ENCODE measurements at places on chromosomes 7 and 10.

- H3K4me3 ChIP-seq: no peak overlapping the region
- no peak for DNase-seq
- H3K27ac ChIP-seq: no peak overlapping the region
- no peaks in the 10 kb centered on the region for H3K4me1 ChIP-seq
These were observed 111.9 kb downstream of the GPAM start for GRCh38 chr10:112071596-112072133.

DNA sequence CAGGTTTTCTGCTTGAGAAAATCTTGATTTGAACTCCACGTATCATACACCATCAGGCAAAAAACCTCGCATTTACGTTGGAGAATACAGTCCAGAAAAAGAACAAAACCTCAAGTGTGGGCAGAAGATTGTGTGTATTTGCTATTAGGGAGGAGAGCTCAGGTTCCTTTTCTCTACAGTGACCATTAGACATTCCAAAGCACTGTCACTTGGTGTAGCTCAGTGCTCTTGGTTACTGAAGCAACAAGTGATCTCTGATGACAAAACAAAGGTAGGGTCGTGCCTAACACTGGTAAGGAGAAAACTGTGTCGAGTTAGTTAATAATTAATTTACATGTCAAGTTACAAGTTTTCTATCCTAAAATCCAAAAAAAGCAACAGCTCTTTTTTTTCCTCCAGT lies 72.6 kb downstream of the C1GALT1 start:
- no peak overlapping the region for H3K27ac ChIP-seq
- no peak for DNase-seq
- H3K4me3 ChIP-seq: no peak overlapping the region
- peaks cover 23% of the 10 kb centered on the region for H3K36me3 ChIP-seq
- H3K27me3 ChIP-seq: no peaks in the 10 kb centered on the region

GRCh38 chr10:78600740-78601139 lies 468.0 kb upstream of the ZMIZ1 start:
- H3K27ac ChIP-seq: no peak overlapping the region
- peaks cover 9% of the 10 kb centered on the region for H3K4me1 ChIP-seq
- DNase-seq: no peak
- peaks cover 5% of the 10 kb centered on the region for H3K27me3 ChIP-seq
- H3K4me3 ChIP-seq: no peak overlapping the region

DNA sequence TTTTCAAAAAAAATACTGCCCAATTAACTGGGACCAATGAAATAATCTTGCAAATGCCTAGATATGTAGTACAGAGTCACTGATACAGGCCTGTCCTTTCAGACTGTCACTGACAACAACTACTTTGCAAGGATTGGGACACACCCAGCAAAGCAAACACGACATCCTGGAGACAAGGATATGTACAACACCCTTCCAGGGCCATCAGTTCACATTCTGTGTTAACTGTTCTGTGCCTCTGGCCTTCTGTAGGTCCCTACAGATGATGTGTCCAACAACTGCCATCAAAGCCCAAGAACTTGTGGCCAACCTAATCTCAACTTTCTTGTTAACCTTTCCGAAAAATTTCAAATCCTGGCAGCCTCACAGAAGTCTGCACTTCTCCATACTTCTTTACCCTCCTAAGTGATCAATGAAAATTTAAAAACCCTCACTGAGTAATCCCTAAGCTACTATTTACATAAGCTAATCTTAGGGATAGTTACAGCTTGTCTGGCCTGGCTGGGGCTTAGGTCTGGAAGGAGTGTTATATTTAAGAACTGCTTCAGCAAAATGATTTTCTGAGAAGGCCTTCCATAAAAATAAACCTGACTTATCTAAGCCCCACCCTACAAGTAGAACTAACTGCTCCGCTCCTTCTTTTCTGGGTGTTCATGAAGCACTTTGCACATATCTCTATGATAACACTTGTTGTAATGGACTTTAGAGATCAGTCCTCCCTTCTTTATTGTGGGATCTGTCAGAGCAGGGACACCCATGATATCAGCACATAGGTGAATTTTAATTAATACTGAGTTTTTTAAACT lies 21.0 kb downstream of the COBL start:
- no peak overlapping the region for H3K27ac ChIP-seq
- no peaks in the 10 kb centered on the region for H3K36me3 ChIP-seq
- no peaks in the 10 kb centered on the region for H3K27me3 ChIP-seq
- no peak overlapping the region for H3K4me3 ChIP-seq
- H3K4me1 ChIP-seq: no peaks in the 10 kb centered on the region

DNA sequence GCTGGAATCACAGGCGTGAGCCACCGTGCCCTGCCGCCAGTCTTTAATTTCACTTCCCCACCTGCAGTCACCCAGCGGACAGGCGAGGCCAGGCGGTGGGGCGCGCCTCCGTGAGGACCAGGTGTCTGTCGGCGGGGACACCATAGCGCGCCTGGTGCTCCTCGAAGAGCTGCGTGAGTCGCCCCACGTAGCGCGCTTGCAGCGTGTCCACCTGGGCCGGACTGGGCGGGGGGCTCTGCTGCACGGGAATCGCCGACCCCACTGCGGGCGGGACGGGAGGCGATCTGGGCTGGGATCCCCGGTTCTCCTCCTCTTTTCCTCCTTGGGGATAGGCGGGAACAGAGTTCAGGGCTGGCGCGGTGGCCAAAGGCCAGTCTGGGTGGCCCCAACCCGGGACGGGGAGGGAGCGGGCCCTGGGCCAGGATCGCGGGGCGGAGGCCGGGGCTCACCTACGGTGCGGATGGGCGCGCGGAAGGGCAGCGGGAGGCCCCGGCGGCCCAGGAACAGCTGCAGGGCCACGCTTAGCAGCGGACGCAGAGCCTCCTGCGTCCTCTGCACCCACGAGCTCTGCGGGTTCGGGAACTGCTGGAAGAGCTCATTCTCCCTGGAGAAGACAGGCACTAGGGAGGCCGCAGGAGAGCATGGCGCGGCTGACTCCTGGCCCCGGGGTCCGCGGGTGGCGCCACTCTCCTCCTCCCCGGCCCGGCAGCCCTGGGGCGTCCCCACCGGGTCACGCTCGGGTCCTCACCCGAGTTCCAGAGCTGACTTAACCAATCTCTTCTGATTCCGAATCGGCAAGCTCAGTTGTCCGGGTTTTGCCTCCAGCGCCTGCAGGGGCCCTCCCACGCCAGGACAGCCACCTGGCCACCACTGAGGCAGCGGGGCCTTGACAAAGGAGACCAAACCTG lies 1.1 kb upstream of the MOGAT3 start:
- H3K4me1 ChIP-seq: peaks cover 2% of the 10 kb centered on the region
- no peaks in the 10 kb centered on the region for H3K36me3 ChIP-seq
- no peak overlapping the region for H3K4me3 ChIP-seq
- peaks cover 30% of the 10 kb centered on the region for H3K27me3 ChIP-seq

DNA sequence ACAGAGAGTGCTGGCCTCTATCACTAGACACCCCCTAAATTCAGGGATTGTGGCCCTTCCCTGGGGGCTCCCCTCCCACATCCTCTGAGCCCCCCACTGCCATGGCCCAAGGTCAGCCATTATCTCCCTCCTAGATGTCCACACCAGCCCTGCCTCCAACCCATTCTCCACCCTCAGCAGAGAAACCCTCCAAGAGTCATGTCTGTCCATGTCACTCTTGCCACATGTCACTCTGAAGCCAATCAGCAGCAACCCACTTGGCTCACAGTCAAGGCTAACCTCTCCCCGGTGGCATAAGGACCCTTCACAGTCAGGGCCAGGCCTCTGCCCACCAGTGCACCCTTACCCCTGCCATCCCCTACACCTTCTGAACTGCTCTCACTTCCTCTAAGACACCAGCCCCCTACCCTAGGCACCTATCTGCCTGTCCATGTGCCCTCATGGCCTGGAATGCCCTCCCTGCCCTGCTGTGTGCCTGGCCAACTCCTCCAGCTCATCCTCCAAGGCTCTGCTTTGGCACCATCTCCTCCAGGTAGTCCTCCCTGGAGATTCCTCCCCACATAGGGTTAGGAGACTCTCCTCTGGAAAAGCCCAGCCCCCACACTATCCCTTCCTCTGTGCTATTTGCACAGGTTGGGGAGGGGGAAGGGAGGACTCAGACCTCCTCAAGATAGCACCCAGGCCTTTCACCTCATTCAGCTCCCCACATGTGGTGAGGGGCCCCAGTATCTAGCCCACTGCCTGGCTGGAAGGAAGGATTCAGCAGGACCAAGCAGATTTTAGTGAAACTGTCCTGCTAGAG lies 83.7 kb downstream of the GRID1 start:
- no peak overlapping the region for H3K4me3 ChIP-seq
- H3K27ac ChIP-seq: no peak overlapping the region
- H3K4me1 ChIP-seq: no peaks in the 10 kb centered on the region
- peaks cover 5% of the 10 kb centered on the region for H3K27me3 ChIP-seq

- peaks cover 86% of the 10 kb centered on the region for H3K27me3 ChIP-seq
- H3K4me1 ChIP-seq: peaks cover 32% of the 10 kb centered on the region
- no peak overlapping the region for H3K4me3 ChIP-seq
These were observed 5.5 kb upstream of the MNX1 start for GRCh38 chr7:157016024-157016351.

GRCh38 chr7:134037991-134038390 lies 89.1 kb upstream of the LRGUK start:
- no peaks in the 10 kb centered on the region for H3K4me1 ChIP-seq
- H3K36me3 ChIP-seq: no peaks in the 10 kb centered on the region
- no peak for DNase-seq
- no peak overlapping the region for H3K4me3 ChIP-seq
- H3K27ac ChIP-seq: no peak overlapping the region

DNA sequence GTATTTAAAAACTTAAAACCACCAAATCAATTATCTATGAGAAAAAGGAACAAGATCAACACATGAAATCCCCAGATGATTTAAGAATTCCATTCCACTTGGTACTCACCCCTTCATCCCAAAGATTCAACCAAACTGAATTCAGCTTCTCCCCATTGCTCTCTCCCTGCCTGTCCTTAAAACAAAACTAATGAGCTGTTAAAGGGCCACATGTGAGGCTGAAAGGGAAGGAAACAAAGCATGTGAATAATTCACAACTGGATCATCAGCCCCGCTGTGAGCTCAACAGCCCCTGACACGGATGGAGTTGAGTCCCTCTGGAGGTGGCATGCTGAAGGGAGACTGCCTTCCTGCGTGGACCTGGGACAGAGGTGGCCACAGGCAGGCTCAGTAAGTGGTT lies 32.9 kb downstream of the VOPP1 start:
- peaks cover 69% of the 10 kb centered on the region for H3K4me1 ChIP-seq
- peaks cover 29% of the 10 kb centered on the region for H3K36me3 ChIP-seq
- H3K4me3 ChIP-seq: no peak overlapping the region
- H3K27ac ChIP-seq: no peak overlapping the region
- DNase-seq: no peak

GRCh38 chr10:126417220-126417825 lies 29.0 kb upstream of the ADAM12 start:
- no peak overlapping the region for H3K4me3 ChIP-seq
- no peak for DNase-seq
- H3K36me3 ChIP-seq: no peaks in the 10 kb centered on the region
- no peaks in the 10 kb centered on the region for H3K27me3 ChIP-seq

DNA sequence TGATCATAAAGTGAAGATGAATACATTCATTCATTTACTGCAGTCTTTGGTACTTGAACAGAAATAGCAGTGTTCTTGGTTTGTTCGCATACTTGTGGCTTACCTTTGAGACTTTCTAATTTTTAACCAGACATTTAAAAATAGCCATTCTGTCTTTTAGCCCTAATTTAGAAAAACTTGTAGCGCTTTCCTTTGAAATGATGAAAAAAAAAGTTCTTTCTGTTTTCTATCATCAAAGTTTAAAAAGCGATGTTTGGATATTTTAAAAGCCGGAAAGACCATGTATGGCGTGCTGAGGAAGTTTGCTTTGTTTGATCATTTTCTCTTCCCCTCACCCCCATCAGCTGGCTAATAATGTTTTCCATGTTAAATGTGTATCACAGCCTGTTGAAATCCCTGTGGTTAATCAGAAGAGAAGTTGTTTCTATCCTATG lies 116.3 kb downstream of the CUX1 start:
- H3K36me3 ChIP-seq: peaks cover 7% of the 10 kb centered on the region
- H3K4me1 ChIP-seq: peaks cover 19% of the 10 kb centered on the region
- no peak overlapping the region for H3K4me3 ChIP-seq
- H3K27me3 ChIP-seq: no peaks in the 10 kb centered on the region

GRCh38 chr10:375815-376505 lies 240.7 kb downstream of the ZMYND11 start:
- no peaks in the 10 kb centered on the region for H3K27me3 ChIP-seq
- H3K4me1 ChIP-seq: peaks cover 6% of the 10 kb centered on the region
- H3K36me3 ChIP-seq: no peaks in the 10 kb centered on the region
- H3K27ac ChIP-seq: no peak overlapping the region
- H3K4me3 ChIP-seq: no peak overlapping the region

GRCh38 chr10:95172851-95173250 lies 21.2 kb upstream of the ACSM6 start:
- H3K36me3 ChIP-seq: no peaks in the 10 kb centered on the region
- no peaks in the 10 kb centered on the region for H3K4me1 ChIP-seq
- no peak overlapping the region for H3K4me3 ChIP-seq
- no peak for DNase-seq
- H3K27ac ChIP-seq: no peak overlapping the region
